Pancreas (tissue), 10 donors: ENCODE measurements at places on chromosomes 5 and 9.

- no peak for DNase-seq
These were observed 50.4 kb upstream of the RNF130 start for GRCh38 chr5:180121826-180122413.

DNA sequence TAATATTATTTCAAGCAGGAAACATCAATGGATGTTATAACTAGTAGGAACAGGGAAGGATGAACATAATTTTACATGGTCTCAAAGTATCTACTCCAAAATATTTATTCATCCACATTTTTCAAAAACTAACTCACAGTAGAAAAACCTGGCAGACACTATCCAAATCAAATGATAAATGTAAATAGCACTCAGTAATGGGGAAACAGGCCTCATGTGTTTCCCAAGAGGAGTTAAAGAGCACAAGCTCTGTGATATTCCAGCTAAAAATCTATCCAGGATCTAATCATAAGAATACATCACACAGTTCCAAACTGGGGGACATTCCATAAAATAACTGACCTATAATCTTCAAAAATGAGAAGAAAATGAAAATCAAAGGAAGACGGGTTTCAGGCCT lies 443.1 kb downstream of the ZNF608 start:
- DNase-seq, result no peak

GRCh38 chr5:24363789-24364481 lies 280.8 kb downstream of the CDH10 start:
- DNase-seq, result no peak

DNA sequence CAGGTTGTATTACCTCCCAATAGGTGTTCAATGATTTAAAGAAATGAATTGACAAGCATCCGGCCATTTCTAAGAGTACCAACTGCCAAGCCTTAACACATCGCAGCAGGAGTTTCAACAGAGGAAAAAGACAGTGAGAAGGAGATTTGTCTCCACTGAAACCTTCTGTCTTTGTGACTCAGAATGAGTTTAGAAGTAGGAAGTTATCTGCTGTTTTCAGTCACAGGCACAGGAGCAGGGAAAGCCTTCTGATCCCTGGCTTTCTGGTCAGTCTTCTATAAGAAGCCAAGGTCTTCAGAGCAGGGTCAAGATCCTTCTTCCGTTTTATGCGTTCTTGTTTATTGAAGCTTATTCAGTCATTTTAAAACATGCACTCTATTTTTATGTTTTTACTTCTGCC lies 390.7 kb upstream of the PCSK5 start:
- DNase-seq, result no peak

- no peak for DNase-seq
These were observed 343.6 kb upstream of the DAP start for GRCh38 chr5:11104651-11105112.

GRCh38 chr5:140207250-140207964 lies 32.4 kb downstream of the CYSTM1 start:
- no peak for DNase-seq

- no peak for DNase-seq
These were observed 67.7 kb downstream of the TENT4A start for GRCh38 chr5:6780802-6781391.
